MCF 10A (cell line): ENCODE measurements at places on chromosomes 1 and 21.

DNA sequence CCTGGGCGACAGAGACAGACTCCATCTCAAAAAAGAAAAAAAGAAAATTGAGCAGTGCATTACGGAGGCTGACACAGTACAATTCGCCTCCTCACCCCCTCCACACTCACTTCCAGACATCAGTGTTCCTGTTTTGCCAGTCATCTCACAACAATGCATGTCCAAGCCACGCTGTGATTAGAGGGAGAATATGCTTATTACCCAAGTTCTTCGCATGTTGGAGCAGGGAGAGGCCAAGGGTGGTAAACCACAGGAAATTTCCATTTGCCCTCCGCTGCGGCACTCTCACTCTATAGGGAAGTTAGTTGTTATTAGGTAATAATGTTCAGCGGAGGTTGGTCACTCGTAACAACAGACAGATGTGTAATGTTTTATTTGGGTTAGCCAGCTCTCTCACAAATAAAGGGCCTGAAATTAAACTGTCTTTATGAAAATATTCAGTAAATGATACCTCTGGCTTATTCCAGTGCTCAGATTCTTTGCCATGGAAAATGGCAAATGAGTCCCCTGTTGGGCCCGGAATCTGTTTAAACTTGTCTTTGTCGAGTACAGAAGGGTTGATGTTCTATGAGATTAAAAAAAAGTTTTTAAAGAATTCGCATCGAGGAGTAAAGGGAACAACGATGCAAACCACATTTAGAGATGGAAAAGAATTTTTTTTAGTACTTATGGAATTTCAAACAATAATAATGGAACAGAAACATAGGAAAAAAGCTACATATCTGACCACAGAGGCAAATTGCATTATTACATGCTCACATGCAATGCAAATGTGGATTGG lies 33.1 kb downstream of the KCNJ15 start:
- DNase-seq: peak; percentile 98

GRCh38 chr1:3570066-3570986 lies 41.0 kb downstream of the MEGF6 start:
- no peak for DNase-seq

DNA sequence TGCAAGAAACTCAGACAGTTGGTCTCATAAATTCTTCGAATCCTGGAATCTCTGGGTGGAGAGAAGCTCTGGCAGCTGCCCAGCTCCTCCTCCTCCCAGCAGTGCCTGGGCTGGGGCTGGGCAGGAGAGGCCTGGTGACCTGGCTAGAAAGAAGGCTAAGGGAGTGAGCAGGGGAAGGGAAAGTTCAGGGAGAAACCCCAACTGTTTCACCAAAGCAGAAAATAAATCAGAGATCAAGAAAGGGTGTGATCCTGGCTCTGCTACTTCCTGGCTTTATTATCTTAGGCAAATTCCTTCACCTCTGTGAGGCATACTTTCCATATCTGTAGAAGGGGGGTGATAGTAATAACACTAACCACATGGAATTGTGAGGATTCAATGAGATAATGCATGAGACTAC lies 8.8 kb upstream of the COL16A1 start:
- peak; percentile 38 for DNase-seq

DNA sequence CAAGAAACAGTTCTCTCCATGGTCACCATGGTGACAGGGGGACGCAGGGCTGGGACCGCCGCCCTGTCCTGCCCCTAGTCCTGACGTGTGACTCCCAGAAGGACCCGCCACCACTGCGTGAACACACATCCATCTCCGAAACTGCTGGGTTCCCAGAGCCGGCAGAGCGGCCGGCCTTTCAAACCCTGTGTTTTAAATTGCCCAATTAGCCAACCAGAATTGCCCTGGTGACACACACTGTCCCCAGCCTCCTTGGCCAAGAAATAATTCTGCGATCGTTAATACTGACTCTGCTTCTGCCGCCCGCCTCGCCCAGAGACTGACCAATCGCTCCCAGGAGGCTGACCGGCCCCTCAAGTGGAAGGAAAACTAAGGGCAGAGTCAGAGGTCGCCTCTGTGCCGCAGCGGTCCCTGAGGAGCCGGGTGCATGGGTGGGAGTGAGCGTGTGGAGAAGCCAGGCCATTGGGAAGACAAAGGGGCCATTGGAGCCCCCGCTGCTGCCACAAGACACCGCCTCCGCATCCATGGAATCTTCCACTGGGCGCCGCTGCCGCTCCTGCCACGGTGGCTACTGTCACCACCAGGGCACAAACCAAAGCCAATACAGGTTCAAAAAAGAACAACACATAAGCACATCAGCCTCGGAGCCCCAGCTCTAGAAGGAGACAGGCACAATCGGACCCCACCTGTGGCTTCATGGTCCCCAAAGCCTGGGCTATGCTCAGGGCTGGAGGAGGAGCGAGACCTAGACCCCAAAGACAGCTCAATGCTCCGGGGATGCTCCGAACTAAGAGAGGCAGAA lies 273.2 kb downstream of the NPHP4 start:
- DNase-seq: no peak

DNA sequence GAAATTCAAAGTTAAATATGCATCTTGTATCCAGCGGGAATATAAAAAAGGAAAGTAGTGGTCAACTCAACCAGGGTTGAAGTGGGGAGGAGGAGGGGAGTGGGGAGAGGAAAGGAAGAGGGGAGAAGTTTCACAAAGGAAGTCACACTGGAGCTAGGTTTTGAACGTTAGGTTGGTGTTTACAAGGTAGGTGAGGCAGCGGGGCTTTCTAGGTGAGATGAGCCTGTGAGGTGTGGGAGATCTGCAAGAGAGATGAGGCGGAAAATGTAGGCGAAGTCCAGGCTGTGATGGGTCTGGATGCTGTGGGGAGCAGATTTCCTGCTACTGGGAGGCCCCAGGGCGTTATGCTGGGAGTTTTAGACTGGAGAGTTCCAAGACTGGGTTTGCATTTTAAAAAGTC lies 36.1 kb upstream of the IL20 start:
- no peak for DNase-seq

- no peak for DNase-seq
Measured at GRCh38 chr1:214638997-214639396, 36.0 kb downstream of the CENPF start.

DNA sequence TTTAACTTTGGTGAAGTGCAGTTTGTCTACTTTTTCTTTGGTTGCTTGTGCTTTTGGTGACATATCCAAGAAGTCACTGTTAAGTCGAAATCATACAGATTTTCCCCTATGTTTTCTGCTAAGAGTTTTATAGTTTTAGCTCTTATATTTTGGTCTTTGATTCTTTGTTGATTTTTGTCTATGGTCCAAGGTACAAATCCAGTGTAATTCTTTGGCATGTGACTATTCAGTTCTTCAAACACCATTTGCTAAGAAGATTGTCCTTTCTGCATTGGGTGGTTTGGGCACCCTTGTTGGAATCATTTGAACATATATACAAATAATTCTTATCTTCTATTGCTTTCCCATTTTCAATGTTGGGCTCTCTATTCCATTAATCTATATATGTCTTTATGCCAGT lies 16.2 kb downstream of the HIPK1 start:
- no peak for DNase-seq

DNA sequence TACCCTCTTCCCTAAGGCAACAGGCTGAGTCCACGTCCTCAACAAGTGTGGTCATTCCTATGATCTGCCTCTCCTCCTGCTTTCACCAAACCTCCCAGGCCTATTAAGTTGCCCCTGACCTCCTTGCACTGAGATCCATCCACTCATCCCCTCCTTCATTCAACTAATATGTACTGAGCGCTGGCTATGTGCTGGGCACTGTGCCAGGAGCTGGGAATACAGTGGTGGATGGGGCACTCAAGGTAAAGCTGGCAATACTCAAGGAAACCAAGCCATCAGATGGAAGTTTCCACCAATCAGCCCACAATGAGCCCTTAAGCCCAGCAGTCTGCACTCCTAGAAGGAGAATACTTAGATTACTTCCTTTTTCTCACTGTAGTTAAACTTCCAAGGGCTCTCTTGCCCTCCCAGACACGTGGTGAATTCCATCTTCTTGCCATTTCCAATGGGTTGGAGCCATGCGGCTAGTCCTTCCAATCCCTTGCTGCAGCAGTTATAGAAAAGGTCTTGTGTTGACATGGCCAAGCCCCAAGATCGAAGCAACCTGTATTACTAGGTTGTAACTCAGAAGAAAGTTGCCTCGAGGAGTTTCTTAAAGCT lies 279.9 kb upstream of the RUNX1 start:
- no peak for DNase-seq

GRCh38 chr1:26020330-26020768 lies 1.2 kb upstream of the EXTL1 start:
- DNase-seq: no peak

DNA sequence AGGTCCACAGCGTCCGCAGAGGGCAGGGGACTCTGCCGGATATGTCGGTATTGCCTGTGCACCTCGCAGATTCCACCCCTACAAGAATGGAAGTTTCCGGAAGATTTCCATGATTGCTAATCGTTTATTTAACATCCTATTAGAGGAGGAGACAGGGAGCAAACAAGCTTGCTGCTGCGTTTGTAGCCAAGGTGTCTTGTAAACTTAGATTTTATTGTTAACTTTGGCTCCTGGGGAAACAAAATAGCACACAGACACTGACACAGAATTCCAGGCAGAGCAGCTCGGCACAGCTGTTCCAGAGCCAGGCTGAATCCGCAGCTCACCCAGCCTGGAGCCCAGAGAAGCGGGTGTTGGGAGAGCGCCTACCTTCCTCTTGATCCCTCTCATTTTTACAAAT lies 75.7 kb downstream of the AJAP1 start:
- no peak for DNase-seq

- DNase-seq: no peak
Measured at GRCh38 chr1:56355422-56355821, 223.9 kb downstream of the PLPP3 start.

GRCh38 chr21:32249511-32250280 lies 29.2 kb downstream of the MIS18A start:
- DNase-seq: no peak

GRCh38 chr1:42941640-42942330 lies 16.9 kb downstream of the SLC2A1 start:
- peak; percentile 94 for DNase-seq

DNA sequence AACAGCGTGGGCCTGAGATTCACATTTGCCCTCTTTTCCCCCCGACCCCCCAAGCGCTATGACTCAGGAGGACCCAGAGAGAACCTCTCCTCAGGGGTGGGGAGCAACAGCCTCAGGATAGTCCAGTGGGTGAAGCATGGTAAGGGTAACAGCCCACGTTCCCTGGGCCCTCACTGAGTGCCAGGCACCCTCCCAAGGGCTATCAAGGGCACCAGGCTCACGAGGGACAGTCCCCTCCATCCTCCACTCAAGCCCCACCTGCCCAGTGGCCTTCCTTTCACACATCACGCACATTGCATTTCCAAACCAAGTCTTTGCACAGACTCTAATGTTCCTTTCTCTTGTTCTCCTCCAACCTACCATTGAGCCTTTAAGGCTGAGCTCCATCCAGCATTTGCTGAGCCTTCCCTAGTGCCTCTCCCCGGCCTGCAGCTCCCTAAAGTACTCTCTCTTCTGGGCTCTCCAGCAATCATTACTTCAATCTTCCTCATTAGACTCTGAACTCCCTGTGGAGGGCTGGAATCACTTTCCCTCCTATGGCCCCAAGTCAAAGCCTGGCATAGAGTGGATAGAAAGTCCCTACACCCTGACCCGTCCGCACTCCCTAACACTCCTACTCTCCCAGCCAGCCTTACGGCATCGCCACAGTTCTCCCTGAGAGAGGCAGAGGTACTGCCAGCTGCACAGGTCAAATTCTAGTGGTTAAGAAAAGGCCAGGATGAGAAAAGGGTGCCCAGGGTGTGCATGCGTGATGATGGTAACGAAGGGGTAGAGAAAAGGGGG lies 1.0 kb downstream of the AKR7A2 start:
- no peak for DNase-seq

GRCh38 chr1:182143825-182144645 lies 82.5 kb upstream of the ZNF648 start:
- peak; percentile 89 for DNase-seq

GRCh38 chr1:237774246-237774645 lies 116.5 kb downstream of the ZP4 start:
- DNase-seq: peak; percentile 24

DNA sequence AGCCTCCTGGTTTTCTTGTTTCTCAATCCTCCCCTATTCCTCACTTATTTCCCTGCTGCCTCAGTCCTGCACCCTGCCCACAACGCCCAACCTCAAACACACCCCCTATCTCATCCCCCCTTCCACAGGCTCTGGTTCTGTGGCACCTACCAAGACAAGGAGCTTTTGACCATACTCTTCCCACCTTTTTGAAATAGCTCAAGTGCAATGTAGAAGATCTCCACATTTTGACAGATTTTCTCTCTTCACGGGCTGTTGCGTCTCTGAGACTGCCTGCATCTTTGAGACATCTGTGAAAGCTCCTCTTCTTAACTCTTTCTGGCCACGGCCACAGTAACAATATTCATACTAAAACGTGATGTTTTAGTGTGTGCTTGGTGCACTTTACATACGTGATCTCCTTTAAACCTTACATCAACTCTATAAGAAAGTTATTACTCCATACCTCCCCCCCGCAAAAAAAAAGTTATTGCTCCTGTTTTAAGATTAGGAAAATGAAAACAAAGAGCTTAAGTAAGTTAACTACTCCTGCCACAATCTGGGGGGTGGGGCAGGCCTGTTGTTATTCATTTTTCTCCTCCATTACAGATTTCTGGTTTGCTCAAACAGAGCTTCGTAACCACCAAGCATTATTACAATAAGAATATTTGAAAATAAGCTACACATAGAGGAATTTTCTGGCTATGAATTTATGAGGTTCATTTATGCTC lies 1.8 kb upstream of the SERBP1 start:
- no peak for DNase-seq

GRCh38 chr1:44822131-44822701 lies 13.9 kb downstream of the BTBD19 start:
- DNase-seq: no peak

- DNase-seq: no peak
Measured at GRCh38 chr21:25953659-25954058, 216.9 kb downstream of the APP start.

GRCh38 chr1:76690766-76691165 lies 176.5 kb upstream of the ST6GALNAC5 start:
- no peak for DNase-seq

DNA sequence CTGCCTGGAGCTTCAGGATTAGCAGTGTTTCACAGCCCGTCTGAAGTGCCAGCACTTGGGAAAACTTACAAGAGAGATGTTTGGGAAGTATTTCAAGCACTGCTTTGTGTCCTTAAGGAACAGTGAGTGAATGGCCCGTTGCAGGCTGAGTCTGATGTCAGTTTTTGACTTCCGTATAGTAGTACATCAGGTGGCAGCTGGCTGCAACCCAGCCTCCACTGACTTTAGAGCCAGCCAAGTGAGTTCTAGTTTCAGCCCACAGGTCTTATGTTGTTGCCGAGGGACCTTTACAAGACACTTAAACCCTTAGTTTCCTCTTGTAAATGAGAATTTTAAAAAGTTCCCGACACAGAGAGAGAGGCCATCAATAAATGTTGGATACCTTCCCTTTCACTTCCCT lies 35.0 kb downstream of the UCK2 start:
- DNase-seq: no peak
